ENCODE measurements at places on chromosomes 11 and 22. TPM values are rescaled to one million over a fixed set of nuclear protein-coding genes. Genes with fewer than 3 reads are reported as not detected.

GRCh38 chr11:35153280-35153679, 14.3 kb downstream of the CD44 start:
- no peak for DNase-seq
- H3K4me1 ChIP-seq, result peaks cover 98% of the 10 kb centered on the region
- H3K27ac ChIP-seq, result peak overlapping the region; percentile 94
- no peaks in the 10 kb centered on the region for H3K27me3 ChIP-seq
- no peak overlapping the region for H3K4me3 ChIP-seq

GRCh38 chr11:76337923-76338322, 43.0 kb downstream of the THAP12 start:
- no peak overlapping the region for H3K27ac ChIP-seq
- no peaks in the 10 kb centered on the region for H3K27me3 ChIP-seq
- no peaks in the 10 kb centered on the region for H3K36me3 ChIP-seq
- no peak for DNase-seq
- H3K4me1 ChIP-seq, result no peaks in the 10 kb centered on the region
- H3K4me3 ChIP-seq, result no peak overlapping the region

GRCh38 chr11:25537393-25537792, 794.5 kb upstream of the ANO3 start:
- DNase-seq, result no peak
- H3K4me1 ChIP-seq, result no peaks in the 10 kb centered on the region
- no peak overlapping the region for H3K27ac ChIP-seq
- no peaks in the 10 kb centered on the region for H3K27me3 ChIP-seq

GRCh38 chr22:25375683-25376082, 156.2 kb downstream of the CRYBB2 start:
- no peak overlapping the region for H3K4me3 ChIP-seq
- no peak for DNase-seq
- H3K27ac ChIP-seq, result no peak overlapping the region
- no peaks in the 10 kb centered on the region for H3K27me3 ChIP-seq
- H3K36me3 ChIP-seq, result no peaks in the 10 kb centered on the region

DNA sequence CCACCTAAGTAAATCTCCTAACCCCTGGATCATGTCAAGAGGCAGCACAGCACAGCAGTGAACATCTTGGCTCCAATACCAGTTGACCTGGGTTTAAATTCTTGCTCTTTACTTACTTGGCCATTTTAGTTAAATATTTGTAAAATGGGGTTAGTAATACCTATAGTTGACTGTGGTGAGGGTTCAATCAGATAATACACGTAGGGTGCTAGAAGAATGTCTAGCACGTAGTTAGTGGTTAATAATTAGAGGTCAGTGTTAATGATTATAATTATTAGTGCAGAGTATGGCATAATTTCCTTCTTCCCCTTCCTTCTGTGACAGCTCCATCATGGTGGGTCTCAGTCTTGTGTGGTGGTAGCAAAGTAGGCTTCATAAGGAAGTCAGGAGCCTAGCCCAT, 520.8 kb downstream of the INSC start:
- no peaks in the 10 kb centered on the region for H3K36me3 ChIP-seq
- no peak overlapping the region for H3K27ac ChIP-seq
- no peak for DNase-seq
- no peaks in the 10 kb centered on the region for H3K4me1 ChIP-seq
- H3K4me3 ChIP-seq, result no peak overlapping the region

- H3K27me3 ChIP-seq, result peaks cover 21% of the 10 kb centered on the region
- no peak overlapping the region for H3K27ac ChIP-seq
- H3K4me1 ChIP-seq, result peaks cover 10% of the 10 kb centered on the region
- DNase-seq, result no peak
- H3K4me3 ChIP-seq, result peak overlapping the region; percentile 34
Measured at GRCh38 chr11:13963169-13963948, 836 bp downstream of the SPON1 start.

DNA sequence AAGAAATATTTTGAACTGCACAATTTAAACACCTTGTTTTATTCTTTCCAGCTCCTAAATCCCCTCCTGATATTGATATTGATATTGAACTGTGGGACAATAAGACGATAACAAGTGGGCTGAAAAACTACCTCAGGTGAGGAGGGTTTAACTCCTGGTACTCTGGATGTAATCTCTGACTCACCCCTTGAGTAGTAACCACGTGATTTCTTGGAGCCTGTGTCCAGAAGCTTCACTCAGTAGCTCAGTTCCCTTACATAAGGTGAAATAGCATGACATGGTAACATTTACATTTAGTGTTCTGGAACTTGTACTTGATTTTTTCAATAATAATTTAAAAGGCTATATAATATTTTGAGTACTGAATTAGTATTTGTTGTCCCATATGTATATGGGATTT, 168.0 kb downstream of the PGR start:
- H3K4me1 ChIP-seq, result no peaks in the 10 kb centered on the region
- no peak overlapping the region for H3K4me3 ChIP-seq
- no peak for DNase-seq
- no peaks in the 10 kb centered on the region for H3K27me3 ChIP-seq
- no peak overlapping the region for H3K27ac ChIP-seq

DNA sequence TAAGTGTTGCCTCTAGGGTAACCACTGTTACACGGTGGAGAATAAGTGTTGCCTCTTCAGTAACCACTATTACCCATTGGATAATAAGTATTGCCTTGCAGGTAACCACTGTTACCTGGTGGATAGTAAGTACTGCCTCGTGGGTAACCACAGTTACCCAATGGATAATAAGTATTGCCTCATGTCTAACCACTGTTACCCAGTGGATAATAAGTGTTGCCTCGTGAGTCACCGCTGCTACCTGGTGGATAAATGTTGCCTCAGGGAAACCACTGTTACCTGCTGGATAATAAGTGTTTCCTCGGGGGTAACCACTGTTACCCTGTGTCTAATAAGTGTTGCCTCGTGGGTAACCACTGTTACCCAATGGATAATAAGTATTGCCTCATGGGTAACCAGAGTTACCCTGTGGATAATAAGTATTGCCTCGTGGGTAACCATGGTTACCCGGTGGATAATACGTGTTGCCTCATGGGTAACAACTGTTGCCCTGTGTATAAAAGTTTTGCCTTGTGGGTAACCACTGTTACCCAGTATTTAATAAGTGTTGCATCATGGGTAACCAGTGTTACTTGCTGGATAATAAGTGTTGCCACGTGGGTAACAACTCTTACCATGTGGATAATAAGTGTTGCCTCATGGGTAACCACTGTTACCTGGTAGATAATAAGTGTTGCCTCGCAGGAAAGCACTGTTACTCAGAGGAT, 12.3 kb upstream of the NXPE4 start:
- no peak overlapping the region for H3K27ac ChIP-seq
- H3K4me1 ChIP-seq, result no peaks in the 10 kb centered on the region
- no peak overlapping the region for H3K4me3 ChIP-seq
- no peak for DNase-seq
- H3K36me3 ChIP-seq, result no peaks in the 10 kb centered on the region

GRCh38 chr11:78564490-78565467, 9.9 kb downstream of the NARS2 start:
- no peak overlapping the region for H3K4me3 ChIP-seq
- H3K27me3 ChIP-seq, result no peaks in the 10 kb centered on the region
- DNase-seq, result peak; percentile 65
- no peak overlapping the region for H3K27ac ChIP-seq
- H3K4me1 ChIP-seq, result peaks cover 13% of the 10 kb centered on the region

DNA sequence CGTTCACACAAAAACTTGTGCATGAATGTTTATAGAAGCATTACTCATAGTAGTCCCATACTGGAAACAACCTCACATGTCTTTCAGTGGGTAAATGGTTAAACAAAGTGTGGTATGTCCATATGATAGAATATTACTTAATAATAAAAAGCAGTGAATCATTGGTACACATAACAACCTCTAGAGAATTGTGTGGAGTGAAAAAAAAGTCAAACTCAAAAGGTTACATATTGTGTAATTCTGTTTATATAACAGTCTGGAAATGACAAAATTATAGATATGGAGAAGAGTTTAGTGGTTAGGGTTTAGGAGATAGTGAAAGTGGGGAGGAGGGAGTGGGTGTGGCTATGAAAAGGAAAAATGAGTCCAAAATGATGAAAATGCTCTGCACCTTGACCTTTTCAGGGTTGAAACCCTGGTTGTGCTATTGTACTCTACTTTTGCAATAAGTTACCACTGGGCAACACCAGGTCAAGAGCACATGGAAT, 243.4 kb upstream of the DDI1 start:
- DNase-seq, result no peak
- no peak overlapping the region for H3K27ac ChIP-seq
- no peaks in the 10 kb centered on the region for H3K4me1 ChIP-seq
- no peaks in the 10 kb centered on the region for H3K36me3 ChIP-seq

DNA sequence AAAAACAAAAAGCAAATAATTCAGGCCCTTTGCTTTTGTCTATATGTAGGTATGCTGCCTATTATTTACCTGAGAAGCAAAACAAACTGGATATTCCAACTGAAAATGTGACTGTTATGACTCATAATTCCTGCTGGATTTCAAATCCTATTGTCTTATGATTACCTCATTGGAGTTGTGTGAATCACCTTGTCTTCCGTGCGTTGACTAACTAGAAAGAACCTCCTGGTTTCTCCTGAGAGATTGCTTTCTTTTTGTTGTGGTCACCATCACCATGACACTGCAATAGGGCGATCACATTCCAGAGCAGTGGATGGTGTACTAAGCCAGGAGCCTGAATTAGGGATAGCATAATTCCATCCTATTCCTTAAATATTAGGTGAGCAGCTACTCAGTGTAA, 23.0 kb upstream of the EXPH5 start:
- no peak overlapping the region for H3K27ac ChIP-seq
- no peak for DNase-seq
- no peak overlapping the region for H3K4me3 ChIP-seq
- no peaks in the 10 kb centered on the region for H3K4me1 ChIP-seq
- H3K27me3 ChIP-seq, result no peaks in the 10 kb centered on the region

GRCh38 chr22:31230155-31230870, 18.2 kb downstream of the LIMK2 start:
- peak overlapping the region; percentile 62 for H3K27ac ChIP-seq
- H3K27me3 ChIP-seq, result no peaks in the 10 kb centered on the region
- DNase-seq, result no peak
- H3K36me3 ChIP-seq, result no peaks in the 10 kb centered on the region

GRCh38 chr22:32850591-32851517, 49.3 kb downstream of the TIMP3 start:
- H3K36me3 ChIP-seq, result no peaks in the 10 kb centered on the region
- H3K4me3 ChIP-seq, result no peak overlapping the region
- H3K4me1 ChIP-seq, result no peaks in the 10 kb centered on the region
- no peaks in the 10 kb centered on the region for H3K27me3 ChIP-seq
- DNase-seq, result no peak
- H3K27ac ChIP-seq, result no peak overlapping the region

- no peaks in the 10 kb centered on the region for H3K27me3 ChIP-seq
- H3K4me1 ChIP-seq, result peaks cover 17% of the 10 kb centered on the region
- no peak overlapping the region for H3K27ac ChIP-seq
- DNase-seq, result no peak
- no peaks in the 10 kb centered on the region for H3K36me3 ChIP-seq
- H3K4me3 ChIP-seq, result no peak overlapping the region
Measured at GRCh38 chr22:46031965-46032851, 55.2 kb upstream of the WNT7B start.

DNA sequence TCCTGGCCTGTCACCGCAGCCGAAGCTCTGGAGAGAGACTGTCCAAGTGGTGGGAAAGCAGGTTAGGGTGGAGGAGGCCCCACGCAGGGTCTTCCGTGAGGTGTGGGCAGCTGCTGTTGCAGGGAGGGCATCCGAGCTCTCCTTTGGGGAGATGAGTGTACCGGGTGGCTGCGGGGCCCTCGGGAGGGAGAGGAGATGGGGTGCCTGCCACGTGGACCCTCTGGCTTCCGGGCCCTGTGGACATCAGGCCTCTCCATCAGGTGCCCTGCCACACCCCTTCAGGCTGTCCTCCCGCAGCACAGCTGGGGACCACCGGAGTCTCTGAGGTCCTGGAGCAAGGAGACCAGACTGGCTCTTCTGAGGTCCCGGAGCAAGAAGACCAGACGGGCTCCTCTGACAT, 1.7 kb downstream of the PTDSS2 start:
- H3K36me3 ChIP-seq, result peaks cover 2% of the 10 kb centered on the region
- no peak overlapping the region for H3K4me3 ChIP-seq
- peak overlapping the region; percentile 98 for H3K27ac ChIP-seq
- peaks cover 36% of the 10 kb centered on the region for H3K4me1 ChIP-seq
- no peak for DNase-seq
- H3K27me3 ChIP-seq, result no peaks in the 10 kb centered on the region

- H3K27me3 ChIP-seq, result no peaks in the 10 kb centered on the region
- no peak overlapping the region for H3K27ac ChIP-seq
- no peak overlapping the region for H3K4me3 ChIP-seq
- no peaks in the 10 kb centered on the region for H3K36me3 ChIP-seq
- no peaks in the 10 kb centered on the region for H3K4me1 ChIP-seq
Measured at GRCh38 chr22:43742154-43742950, 69.8 kb downstream of the EFCAB6 start.

DNA sequence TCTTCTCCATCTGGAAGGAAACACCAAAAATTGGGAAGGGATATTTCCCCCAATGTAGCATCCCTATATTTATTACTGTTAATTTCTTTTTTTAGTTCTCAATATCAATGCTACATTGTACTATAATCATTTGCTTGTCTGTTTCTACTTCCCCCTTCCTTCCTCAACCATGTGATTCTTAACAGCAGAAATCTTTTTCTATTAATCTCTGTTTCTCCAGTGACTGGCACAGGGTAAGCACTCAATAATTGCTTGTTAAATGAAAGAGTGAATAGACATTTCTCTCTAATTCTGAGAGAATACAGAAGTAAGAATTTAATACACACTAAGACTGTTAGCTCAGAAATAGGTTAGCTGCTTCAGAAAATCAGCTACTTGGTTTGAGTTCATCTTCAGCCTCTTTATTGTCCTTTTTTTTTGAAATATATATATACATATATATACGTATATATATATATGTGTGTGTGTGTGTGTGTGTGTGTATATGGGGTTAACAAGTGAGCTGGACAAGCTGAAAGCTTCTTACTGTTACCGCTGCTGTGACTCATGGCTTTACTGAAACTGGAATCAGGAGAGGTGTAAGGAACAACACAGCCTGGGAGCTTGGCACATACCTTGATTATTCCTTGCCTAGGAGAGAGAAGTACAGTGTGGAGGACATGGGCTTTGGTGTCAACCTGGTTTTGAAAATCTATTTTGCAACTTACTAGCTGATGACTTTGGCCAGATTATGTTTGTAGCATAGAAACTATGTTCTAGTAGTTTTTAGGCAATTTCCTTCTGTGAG, 26.2 kb upstream of the PDE3B start:
- H3K4me3 ChIP-seq, result no peak overlapping the region
- no peaks in the 10 kb centered on the region for H3K36me3 ChIP-seq
- no peaks in the 10 kb centered on the region for H3K4me1 ChIP-seq
- H3K27me3 ChIP-seq, result no peaks in the 10 kb centered on the region
- DNase-seq, result no peak

- no peaks in the 10 kb centered on the region for H3K36me3 ChIP-seq
- H3K4me1 ChIP-seq, result no peaks in the 10 kb centered on the region
- no peak for DNase-seq
- H3K4me3 ChIP-seq, result no peak overlapping the region
- H3K27me3 ChIP-seq, result no peaks in the 10 kb centered on the region
- no peak overlapping the region for H3K27ac ChIP-seq
Measured at GRCh38 chr11:111727431-111727830, 38.8 kb downstream of the PPP2R1B start.

MED19 gene
- 10.2 TPM for total RNA-seq

PDE2A gene
- total RNA-seq, result 0.97 TPM

CDC45 gene
- total RNA-seq, result 60.7 TPM

PRDM10 gene
- total RNA-seq, result 14.5 TPM

OR51I1 gene
- not detected for total RNA-seq

PDGFB gene
- total RNA-seq, result 0.56 TPM

DKK3 gene
- total RNA-seq, result not detected
